Ovary (tissue), 10 donors: ENCODE measurements at places on chromosomes 5 and 9. TPM values are rescaled to one million over a fixed set of nuclear protein-coding genes. Genes with fewer than 3 reads are reported as not detected.

DNA sequence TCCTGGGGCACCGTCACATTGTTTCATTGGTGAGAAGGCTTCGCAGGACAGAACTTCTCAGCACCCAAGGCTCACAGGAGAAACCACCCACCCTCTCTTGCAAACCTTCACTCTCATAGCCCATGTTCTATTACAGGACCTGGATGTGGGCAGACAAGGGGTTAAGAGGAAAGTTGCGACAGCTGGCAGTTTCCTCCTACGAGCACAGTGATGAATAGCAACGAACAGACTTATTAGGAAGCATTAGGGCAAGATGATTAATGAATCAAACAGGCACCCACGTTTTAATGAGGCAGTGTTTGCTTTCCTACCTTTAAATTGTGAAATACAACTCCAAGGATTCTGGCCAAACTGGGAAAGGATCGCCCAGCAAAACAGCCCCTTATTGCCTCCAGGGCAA, 339.3 kb downstream of the DRD1 start:
- no peak for DNase-seq

GRCh38 chr5:163163858-163164257, 273.5 kb upstream of the CCNG1 start:
- no peak for DNase-seq

DNA sequence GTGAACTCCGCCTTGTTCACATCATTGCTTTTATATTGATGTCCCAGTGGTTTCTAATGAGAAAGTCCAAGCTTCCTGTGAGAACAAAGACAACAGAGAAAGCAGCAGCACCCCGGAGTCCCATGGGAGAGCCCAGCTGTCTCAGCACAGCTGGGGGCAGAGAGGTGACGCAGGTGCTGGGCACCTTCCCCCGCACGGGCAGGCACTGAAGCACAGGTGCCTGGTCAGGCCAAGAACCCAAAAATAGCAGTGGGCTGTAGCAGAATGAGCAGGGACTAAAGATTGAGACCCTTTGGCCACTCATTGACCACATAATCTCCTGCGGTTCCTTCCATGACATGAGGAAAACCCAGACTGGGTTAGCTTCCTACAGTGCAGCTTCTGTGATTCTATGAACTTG, 18.8 kb downstream of the SRD5A1 start:
- no peak for DNase-seq

GRCh38 chr5:157477814-157478494, 17.9 kb downstream of the NIPAL4 start:
- no peak for DNase-seq

GRCh38 chr5:66100851-66101250, 43.2 kb upstream of the SREK1 start:
- no peak for DNase-seq

DNA sequence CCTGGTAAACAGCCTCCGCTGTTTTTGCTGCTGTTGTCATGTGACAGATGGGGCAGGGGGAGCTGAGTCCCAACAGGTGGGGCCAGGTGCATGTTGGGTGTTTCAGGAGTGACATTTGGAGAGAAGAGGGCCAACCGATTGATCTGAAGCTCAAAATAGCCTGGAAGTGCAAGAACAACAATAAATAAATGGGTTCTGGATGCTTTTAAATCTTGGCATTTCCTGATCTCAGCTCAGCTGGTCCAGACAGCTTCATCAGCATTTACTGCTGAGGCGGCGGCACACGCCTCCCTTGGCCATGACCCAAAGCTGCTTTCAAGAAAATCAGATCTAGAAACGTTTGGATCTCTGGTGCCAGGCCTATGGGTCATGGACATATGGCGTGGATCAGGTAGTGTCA, 70.5 kb downstream of the PPARGC1B start:
- no peak for DNase-seq

GRCh38 chr5:116605310-116606070, 30.9 kb upstream of the SEMA6A start:
- no peak for DNase-seq

- DNase-seq, result no peak
Measured at GRCh38 chr5:62650197-62650596, 71.6 kb downstream of the LRRC70 start.

DNA sequence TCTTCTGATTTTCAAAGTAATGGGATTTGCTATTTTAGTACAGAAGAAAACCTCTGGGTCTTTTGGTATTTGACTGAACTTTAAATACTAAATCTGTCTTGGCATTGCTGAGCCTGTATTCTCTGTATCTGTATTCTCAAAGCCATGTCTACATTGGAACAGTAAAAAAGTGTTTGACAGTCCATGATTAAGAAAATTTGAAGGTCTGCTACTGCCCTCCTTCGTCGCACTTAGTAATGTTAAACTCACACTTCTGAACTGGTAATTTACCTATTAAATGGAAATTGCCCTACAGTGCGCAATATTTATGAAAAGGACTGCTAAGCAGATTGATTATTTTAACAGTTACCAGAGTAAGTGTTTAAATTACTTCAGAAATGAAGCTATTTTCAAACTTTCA, 165.7 kb upstream of the SMC2 start:
- DNase-seq, result no peak

DNA sequence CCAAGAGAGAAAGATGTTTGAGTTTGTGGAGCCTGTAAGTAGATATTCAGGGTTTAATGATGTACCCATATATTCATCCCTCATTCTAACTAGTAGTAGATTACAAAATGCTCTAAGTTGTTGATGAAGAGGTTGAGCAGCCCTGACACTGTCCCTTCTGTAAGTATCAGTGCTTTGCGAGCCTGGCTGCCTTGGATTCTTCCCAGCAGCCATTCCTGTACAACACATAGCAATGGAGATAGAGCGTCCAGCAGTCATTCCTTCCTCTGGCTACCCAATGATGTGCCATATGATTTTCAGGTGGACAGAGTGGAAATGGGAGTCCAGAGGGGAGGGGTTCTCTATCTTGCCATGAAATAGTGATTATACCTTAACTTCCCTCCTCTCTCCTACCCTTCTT, 124.1 kb downstream of the ARHGAP26 start:
- DNase-seq, result no peak

GRCh38 chr9:107480386-107480789, 9.2 kb downstream of the KLF4 start:
- peak; percentile 68 for DNase-seq

DNA sequence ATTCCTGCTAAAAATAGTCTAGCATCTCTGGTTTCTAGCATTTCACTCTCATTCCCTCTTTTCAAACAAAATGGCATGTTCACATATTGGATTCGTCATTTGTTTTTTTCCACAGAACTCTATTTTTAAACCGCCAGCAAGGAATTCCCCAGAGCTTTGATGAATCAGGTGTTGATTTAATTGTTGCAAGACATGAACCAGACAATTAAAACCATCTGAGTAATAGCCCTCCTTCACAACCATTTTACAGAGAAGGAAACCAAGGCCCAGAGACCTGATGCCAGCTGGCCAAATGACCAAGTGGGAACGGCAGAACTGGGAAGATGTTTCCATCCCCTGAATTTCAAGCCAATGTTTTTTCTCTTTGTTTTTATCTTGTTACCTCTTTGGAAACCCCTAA, 167.0 kb downstream of the CAAP1 start:
- no peak for DNase-seq

DNA sequence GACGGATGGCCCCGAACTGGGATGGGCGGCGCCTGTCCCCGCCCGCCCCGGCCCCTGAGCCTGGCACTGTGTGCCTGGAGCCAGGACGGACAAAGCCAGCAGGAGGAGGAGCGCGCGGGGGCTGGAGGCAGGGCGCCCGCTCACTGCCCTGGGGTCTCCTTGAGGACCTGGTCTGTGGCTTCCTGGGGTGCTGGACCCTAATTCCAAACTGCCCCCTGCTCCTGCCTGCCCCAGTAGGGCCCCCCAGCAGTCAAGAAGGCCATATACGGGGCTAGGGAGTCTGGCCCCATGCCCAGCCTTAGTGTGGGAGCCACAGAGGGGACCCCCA, 29.2 kb upstream of the RXRA start:
- no peak for DNase-seq

DNA sequence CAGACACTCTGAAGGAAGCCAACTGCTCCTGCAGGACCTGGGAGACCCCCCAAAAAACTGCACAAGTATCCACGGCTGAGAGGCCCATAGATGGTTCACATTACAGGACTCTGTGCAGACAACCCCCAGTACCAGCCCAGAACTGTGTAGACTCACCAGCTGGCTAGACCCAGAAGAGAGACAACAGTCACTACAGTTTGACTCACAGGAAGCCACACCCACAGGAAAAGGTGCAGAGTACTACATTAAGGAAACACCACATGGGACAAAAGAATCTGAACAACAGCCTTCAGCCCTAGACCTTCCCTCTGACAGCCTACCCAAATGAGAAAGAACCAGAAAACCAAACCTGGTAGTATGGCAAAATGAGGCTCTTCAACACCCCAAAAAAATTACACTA, 281.2 kb upstream of the RGMB start:
- DNase-seq, result no peak

GRCh38 chr9:84731696-84732095, 62.2 kb downstream of the NTRK2 start:
- DNase-seq, result no peak

Gene SYK
- 3.4 TPM for total RNA-seq

Gene PCDHGA3
- 5.9 TPM for total RNA-seq

Gene LRRTM2
- total RNA-seq, result 0.23 TPM

Gene UGCG
- total RNA-seq, result 74.1 TPM
